Inflammatory macrophage (primary cell): ENCODE measurements at places on chromosomes 1 and 21.
A peak's percentile ranks its signal among the peaks of the same experiment; 100 is the strongest.

DNA sequence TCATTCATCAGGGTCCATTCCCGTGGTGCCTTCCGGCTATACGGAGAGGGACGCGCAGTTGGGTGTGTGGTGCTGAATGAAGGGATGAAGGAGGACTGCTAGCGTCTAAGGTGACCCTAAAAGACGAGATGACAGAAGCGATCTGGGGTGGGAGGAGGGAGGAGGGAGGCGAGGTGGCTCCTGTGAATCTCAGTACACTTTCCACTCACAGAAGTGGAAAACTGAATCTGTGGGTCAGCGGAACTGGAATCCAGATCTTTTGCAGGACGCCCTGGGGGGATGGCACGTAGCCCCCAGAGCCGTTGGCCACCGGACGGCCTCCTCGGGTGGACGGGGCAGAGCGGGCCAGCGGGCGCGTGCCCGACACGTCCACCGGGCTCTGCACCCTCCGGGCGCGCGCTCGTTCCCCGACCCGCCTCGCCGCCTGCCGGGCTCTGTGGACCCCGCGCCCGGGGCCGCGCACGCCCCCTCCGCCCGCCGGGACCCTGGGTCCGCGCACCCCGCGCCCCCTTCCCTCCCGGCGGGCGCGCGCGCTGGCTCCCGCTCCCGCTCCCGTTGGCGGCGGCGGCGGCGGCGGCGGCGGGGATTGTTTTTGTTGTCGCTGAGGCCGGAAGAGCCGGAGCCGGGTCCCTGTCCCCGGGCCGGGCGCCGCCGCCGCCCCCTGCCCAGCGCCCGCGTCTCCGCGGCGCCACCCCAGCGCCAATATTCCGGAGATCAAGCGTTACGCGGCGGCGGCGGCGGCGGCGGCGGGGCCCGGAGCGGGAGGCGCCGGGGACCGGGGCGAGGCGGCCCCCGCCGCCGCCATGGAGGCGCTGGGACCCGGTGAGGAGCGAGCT, at the start of gene AGO4:
Gene AGO4 (plus strand): TSS at position 403 of the 836 bp plus-strand sequence. CDS start 401 bp downstream, at position 804.
- DNase-seq: peak; percentile 64

GRCh38 chr1:162138112-162138511, 68.6 kb downstream of the NOS1AP start:
- DNase-seq: no peak

GRCh38 chr1:16888860-16889816, 6.6 kb upstream of the RNU1-2 start:
- peak; percentile 79 for DNase-seq

GRCh38 chr1:26050248-26050640, 4.3 kb upstream of the SLC30A2 start:
- no peak for DNase-seq

DNA sequence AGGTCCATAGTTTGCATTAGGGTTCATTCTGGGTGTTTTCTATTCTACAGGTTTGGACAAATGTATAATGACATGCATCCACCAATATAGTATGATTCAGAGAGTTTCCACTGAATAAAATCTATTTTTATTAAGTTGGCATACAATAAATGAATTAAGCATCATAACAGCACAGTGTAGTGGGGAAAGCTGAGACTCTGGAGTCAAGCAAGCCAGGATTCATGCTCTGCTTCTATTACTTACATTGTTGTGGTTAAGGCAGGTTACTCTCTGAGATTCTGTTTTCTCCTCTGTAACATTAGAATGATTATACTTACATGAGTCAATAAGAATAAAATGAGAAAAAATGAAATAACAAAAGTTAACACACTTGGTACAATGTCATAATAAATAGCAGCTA, 131.3 kb downstream of the SLC30A10 start:
- no peak for DNase-seq

- no peak for DNase-seq
Measured at GRCh38 chr1:185388346-185388745, 71.3 kb upstream of the IVNS1ABP start.

DNA sequence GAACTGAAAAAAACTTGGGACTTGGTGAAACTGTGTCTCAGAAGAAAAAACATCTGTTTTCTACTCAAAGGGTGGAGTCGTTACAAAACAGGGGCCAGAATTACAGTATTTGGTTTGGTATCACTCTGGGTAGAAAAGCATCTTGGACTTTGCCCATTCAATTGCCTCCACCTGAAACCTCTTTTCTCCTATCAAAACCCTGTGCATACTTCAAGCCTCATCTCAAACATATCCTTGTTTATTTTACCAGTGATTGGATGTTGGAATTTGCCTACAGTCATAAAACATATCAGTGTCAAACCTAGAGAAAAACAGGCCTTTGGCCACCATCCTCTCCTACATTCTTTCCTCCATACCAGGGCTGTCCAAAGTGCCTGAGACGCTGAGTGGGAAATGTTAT, 281.5 kb downstream of the PLPP3 start:
- DNase-seq: no peak

- DNase-seq: no peak
Measured at GRCh38 chr21:21457077-21457476, 458.9 kb downstream of the NCAM2 start.

GRCh38 chr1:230347896-230348295, 78.2 kb downstream of the PGBD5 start:
- no peak for DNase-seq

DNA sequence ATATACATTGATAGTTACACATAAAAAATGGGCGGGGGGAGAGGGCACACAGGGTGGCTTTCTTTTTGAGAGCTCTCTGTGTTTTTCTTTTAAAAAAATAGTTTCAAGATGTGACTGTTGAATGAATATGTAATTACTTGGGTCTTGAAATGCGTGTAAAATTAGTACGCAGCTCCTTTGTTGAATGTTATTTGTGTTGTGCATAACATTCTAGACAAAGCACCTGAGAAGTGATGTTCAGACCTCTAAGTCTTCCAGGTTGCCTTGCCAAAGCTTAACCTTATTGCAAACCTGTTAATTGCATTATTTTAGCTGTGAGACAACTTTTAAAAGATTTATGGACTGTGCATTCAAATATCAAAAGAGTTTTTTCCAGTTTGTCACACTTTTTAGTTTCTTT, 5.4 kb downstream of the PBX1 start:
- DNase-seq: no peak

DNA sequence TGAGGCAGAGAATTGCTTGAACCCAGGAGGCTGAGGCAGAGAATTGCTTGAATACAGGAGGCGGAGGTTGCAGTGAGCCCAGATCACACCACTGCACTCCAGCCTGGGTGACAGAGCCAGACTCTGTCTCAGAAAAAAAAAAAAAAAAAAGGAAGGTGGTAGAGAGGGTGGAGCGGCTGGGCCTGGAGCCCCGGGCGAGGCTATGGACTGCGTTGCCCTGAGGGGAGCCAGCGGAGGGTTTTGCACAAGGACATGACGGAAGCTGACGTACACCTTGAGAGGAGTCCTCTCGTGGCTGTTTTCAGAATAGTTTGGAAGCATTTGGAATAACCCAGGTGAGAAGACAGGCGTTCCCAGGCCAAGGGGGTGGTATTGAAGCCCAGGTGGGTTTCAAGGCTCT, 6.9 kb upstream of the FBLIM1 start:
- no peak for DNase-seq

DNA sequence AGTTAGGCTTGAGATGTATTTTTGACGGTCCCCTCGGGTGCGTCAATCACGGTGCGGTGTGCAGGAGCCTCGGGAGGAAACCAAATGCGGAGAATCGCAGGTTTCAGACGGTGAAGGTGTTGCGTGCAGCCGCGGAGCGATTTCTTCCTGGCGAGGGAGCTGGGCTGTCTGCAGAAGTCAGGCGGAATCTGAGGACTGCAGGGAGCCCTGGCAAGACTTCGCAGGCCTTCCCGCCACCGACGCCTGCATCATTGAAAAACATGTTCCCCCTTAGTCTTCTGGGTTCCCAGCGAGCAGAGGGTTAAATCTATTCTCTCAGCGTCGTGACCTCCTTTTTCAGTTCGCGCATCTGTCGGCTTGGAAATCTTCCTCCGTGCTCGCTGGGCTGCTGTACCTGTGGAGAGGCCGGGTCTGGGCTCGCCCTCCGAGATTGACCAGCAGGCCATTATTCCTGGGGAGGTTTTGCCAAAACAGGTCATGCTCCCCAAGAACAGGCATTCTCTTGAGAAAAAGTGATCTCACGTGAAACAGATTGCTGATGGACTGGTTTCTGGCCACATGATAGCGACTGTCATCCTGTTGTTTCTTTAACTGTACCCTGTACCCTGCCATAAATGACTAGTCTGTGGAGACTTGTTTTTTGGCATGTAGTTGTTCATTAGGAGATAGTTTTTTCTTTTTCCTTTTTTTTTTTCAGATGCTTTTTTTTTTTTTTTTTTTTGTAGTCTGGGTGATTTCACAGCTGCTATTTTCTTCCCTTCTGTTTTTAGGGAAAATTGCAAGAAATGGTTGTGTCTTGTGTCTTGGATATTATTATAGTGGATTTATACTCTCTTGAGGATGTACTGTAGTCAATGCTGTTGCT, 894 bp downstream of the EPB41 start:
- DNase-seq: no peak

DNA sequence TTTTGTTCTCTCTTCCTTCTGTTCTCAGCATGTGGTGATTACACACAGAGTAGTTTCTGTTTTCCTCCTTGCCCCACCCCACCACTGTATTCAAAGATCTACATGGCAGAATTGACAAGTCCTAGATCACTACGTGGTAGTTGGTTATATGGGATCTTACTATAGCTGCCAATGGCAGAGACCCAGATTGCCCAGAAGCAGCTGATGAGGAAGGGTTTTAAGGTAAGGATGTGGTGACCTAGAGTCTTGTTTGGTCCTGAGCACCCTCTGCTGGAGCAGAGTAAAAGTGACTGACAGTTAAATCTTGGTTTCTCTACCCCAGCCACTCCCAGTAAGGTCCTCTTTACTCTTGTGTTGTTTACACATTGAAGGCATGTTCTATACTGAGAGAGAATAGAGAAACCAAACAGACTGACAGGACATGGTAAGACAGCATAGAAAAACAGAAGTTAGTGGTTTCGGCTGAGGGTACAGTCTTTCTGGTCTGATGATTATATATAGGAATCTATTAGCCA, 22.8 kb upstream of the STRIP1 start:
- DNase-seq: peak; percentile 73

- DNase-seq: no peak
Measured at GRCh38 chr21:30349572-30349971, 1.2 kb upstream of the KRTAP23-1 start.

DNA sequence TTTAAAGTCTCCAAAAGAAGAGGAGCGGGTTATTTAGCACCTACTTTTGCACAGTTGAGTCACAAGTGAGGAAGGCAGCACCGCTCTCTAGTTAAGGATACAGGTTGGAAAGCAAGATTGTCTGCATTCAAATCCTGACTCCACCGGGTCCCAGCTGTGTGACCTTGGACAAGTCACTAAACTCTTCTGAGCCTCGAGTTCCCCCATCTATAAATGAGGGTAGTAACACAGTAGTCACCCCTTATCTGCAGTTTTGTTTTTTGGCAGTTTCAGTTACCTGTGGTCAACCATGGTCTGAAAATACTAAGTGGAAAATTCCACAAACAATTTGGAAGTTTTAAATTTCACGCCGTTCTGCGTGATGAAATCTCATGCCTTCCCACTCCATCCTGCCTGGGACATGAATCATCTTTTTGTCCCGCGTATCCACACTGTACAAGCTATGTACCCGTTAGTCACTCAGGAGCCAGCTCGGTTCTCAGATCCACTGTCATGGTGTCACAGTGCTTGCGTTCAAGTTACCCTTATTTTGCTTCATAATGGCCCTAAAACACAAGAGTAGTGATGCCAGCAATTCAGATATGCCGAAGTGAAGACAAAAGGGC, 49.4 kb downstream of the CAPZB start:
- peak; percentile 77 for DNase-seq

DNA sequence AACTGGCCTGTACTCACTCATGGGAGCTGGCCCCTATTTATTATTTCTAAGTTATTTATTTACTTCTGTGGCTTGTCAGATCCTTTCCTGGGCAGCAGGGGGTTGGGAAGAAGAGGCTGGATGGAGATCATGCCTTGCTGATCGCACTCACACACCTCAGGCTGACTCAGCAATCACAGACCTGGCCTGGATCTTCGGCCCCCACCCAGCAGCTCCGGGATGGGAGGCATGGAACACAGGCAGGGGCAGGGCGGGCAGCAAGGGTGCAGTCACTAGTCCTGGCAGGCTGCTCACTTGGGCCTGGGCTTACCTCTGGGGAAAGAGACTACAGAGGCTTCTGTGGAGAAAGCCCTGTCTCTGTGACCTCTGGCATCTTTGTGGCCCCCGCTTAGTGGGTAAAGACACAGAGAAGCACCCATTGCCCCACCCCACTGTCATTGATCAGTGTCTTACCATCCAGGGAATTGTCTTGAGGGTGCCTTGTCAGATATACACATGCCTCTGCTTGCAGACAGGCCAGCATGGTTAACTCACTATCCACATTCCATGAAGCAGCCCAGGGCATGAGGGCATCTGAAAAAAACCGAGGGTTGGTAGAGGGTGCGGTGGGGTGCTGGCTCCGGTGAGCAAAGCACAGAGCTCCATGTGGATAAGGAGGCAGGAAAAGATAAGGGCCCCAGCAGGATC, 3.7 kb downstream of the ARTN start:
- DNase-seq: no peak

GRCh38 chr1:186112280-186112679, 262.8 kb downstream of the TPR start:
- DNase-seq: no peak

DNA sequence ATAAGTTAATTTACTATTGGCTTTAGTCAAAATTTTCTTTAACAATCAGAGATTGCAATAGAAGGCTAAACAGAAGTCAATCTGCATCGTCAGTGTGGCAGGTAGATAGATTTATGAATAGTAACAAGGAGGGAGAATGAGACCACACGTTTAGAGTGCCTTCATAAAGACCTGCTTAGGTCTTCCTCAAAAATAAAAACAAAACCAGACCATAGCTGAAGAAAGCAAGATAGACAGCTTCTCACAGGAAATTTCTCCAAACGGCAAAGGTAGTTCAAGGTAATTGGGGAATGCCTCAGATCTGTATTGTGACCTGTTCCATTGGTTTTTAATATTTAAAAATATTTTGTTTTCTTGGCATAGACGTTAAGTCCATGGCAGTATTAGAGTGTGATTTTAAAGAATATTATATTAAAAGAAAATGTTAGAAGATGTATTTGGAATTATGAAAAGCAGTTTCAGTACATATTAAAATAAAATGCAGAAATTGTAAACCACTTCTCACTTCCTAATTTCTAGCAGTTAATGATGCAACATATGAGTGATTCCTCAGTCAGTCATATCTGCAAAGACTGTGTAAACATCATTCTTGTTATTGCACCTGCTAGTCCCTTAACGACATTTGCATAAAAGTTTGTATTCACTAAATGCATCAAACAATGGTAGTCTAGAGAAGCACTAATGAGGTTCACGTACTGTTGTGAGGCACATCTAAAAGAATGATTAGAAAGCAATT, 278.0 kb downstream of the HLX start:
- peak; percentile 55 for DNase-seq
